ENCODE measurements at places on chromosomes 1 and 21.

- no peak for DNase-seq
Measured at GRCh38 chr21:44540741-44541288, 820 bp upstream of the KRTAP10-1 start.

GRCh38 chr1:90411185-90411584 lies 305.9 kb downstream of the BARHL2 start:
- no peak for DNase-seq

GRCh38 chr1:109112056-109112651 lies 1.8 kb upstream of the ELAPOR1 start:
- DNase-seq, result no peak

DNA sequence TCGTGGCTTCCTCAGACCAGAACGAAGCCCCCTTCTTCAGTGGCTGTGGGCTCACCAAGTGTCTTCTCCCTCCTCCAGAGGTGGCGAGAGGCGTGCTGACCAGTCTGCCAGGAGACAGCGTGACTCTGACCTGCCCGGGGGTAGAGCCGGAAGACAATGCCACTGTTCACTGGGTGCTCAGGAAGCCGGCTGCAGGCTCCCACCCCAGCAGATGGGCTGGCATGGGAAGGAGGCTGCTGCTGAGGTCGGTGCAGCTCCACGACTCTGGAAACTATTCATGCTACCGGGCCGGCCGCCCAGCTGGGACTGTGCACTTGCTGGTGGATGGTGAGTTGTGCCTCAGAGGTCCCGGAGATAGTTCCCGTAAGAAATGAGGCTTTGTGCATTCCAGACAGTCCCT lies 24.0 kb downstream of the IL6R start:
- no peak for DNase-seq

DNA sequence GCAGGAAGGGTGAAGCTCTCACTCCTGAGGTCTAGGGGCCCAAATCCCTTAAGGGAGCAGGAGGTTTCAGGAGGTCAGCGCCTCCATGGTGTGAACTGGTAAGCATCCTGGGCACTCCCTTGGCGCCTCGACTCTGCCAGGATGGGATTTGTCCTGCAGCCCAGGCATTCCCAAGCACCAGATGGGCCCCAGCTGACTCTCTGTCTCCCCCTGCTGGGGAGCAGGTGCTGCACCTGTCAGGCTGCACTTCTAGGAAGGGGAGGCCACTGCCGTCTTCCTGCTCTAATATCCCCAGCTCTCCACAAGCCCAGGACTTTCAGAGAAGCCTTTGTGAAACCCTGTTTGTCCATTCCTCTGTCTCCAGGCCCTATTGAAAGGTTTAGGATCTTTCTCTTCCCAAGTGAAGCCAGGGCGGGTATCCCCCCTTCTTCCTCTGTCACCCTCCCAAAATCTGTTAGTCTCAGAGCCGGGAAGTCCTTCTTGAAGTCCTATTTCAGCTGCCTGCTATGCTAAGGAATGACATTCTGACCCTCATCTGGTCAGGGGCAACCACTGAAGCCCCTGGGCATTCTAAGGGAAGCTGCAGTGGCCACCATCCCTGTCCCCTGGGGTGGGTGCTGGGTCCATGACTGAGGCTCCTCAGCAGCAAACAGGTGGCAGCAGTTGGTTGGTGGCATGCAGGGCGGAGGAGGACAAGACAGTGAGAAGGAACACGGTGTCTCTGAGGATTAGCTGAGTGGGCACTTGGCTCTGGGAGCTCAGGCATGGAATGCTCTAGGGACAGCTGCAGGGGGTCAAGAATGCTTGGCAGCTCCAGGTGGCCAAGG lies 3.2 kb downstream of the MYBPH start:
- peak; percentile 6 for DNase-seq

- DNase-seq, result no peak
Measured at GRCh38 chr1:204289280-204289679, 70.4 kb downstream of the PLEKHA6 start.
